ENCODE measurements at places on chromosomes 3 and 15. TPM values are rescaled to one million over a fixed set of nuclear protein-coding genes. Genes with fewer than 3 reads are reported as not detected.

- DNase-seq: no peak
Observed at GRCh38 chr3:183081459-183082183, 17.7 kb downstream of the MCCC1 start.

- DNase-seq: no peak
Observed at GRCh38 chr3:23283625-23284024, 80.5 kb downstream of the UBE2E2 start.

- no peak for DNase-seq
Observed at GRCh38 chr15:31333820-31334219, 7.2 kb downstream of the KLF13 start.

DNA sequence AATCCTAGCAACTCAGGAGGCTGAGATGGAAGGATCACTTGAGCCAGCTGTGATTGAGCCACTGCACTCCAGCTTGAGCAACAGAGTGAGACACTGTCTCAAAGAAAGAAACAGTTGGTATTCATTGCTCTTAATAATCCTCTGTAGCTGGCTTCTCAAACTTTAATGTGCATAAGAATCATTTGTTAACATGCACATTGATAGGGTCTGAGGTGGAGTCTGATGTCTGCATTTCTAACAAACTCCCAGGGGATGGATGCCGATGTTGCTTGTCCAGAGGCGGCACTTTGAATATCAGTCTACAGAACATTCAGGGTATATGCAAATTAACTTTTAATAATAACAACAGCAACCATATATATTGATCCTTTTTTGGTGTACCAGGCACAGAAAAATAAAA is 39.9 kb downstream of the NKIRAS1 start:
- DNase-seq: no peak

DNA sequence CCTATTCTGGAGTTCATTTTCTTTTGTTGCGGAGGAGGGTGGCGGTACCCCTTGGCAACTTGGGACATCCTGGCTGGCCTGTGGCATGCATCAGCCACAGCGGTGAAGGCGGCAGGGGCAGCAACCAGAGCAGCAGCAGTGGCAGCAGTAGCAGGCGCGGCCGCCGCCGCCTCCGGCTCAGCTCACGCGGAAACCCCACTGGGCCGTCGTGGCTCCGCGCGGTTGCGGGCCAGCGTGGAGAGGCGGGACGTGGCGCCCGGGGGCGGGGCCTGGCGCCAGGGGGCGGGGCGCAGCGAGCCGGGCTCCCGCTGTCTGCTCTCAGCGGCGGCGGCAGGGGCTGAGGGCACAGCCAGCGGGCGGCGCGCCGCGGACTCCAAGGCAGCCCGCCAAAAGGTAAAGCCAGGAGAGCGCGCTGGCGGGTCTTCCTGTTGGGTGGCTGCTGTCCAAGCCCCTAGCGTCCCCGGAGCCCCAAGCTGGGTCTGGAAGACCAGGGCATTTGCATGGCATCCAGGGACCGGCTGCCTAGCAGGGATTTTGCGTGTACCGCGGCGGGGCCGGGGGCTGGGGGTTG is 334.4 kb upstream of the THRB start:
- DNase-seq: peak; percentile 30

Gene CTSH
- total RNA-seq: 79.3 TPM

Gene TNNC1
- 1.0 TPM for total RNA-seq

Gene LRRC2
- 9.0 TPM for total RNA-seq

All from dorsolateral prefrontal cortex (tissue), 122 donors.